Calu3 (cell line): ENCODE measurements at places on chromosomes 6 and 20. TPM values are rescaled to one million over a fixed set of nuclear protein-coding genes. Genes with fewer than 3 reads are reported as not detected.

DDAH2 gene
- total RNA-seq: 81.4 and 89.6 TPM in 2 replicates

TRIM31 gene
- 161 and 181 TPM in 2 replicates for total RNA-seq

ZSCAN16 gene
- total RNA-seq: 14.2 and 15.9 TPM in 2 replicates

SMLR1 gene
- not detected in 2 replicates for total RNA-seq

FOXA2 gene
- 1.1 and 2.1 TPM in 2 replicates for total RNA-seq

EGFL8 gene
- 18.8 and 20.2 TPM in 2 replicates for total RNA-seq
